ENCODE measurements at places on chromosomes 2 and 18.

DNA sequence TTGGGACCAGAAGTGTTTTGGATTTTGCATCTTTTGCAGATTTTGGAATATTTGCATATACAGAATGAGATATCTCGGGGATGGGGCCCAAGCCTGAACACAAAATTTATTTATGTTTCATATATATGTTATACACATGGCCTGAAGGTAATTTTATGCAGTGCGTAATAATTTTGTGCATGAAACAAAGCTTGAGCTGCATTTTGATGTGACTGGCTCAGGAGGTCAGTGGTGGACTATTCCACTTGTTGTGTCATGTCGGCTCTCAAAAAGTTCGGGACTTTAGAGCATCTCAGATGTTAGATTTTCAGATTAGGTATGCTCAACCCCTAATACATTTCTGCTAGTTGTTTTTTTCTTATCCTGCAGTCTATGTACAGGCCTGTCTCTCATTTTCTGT lies 145.4 kb downstream of the FAM210A start:
- no peak for DNase-seq

- DNase-seq: no peak
Measured at GRCh38 chr18:48836806-48837615, 113.8 kb downstream of the SMAD7 start.

GRCh38 chr2:131115752-131116151 lies 10.6 kb downstream of the PLEKHB2 start:
- no peak for DNase-seq

DNA sequence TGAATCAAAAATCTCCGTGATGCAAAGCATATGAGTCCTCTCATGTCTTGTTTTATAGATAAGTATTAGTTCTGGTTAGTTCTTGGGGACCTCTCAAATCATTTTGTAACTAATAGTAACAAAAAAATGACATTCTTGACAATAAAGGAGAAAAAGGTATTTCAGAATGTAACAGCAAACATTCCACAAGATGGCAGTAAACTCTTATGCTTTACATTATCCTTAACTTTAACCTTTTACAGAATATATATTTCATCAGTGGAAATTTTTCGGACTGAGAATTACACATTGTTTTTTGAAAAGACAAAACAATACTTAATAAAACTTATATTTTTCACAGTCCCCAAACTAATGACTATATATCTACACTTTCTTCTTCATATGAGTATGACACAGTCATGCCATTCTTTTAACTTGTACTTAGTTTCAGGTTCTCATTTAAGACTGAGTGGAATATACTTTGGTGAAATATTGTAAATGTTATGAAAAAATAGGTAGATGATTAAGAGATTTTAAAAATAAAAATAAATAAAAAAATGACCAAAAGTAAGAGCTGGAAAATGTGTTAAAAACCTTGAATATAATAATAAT lies 142.9 kb upstream of the NXPH2 start:
- no peak for DNase-seq

DNA sequence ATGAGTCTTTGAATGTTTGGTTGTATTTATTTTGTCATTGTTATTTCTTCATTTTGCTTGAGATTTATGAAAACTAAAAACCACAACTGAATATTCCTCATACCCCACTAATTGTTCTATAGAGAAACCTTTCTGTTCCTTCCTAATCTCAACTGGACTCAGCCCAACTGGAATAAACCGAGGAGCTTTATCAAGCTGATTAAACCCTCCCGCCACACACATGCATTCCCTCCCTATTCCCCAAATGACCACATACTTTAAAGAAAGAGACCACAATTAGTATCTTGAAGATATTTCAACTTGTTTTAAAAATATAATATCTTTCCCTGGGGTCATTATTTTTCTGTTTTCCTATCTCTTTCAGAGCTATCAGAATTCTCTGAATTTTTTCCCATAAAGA lies 107.5 kb downstream of the OSR1 start:
- no peak for DNase-seq

DNA sequence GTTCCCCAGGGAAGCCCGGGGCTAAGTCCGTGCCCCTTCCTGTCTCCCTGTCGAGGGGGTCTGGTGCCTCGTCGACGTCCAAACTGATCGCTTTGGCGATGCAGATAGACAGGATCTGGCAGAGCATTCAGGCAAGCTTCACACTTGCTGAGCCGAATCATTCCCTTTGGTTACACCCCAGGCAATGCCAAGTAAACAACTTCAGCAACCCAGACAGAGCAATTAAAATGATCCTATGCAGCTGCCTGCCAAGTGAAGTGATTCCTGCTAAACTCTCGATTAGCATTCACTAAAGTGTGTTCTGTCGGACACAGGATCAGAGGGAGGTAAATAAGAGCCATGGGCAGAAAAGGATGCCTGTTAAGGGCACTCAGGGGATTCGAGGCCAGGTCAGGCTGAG lies 108.2 kb upstream of the RAB12 start:
- no peak for DNase-seq
